Stimulated activated CD8-positive, alpha-beta memory T cell treated with anti-CD3 and anti-CD28 coated beads, Interleukin-7, amount 100 ng/mL, for 24 hours (primary cell): ENCODE measurements at places on chromosomes 16 and 17.

- DNase-seq = no peak
These were observed 168.8 kb downstream of the C16orf78 start for GRCh38 chr16:49542391-49542891.

- no peak for DNase-seq
These were observed 254.4 kb upstream of the PMFBP1 start for GRCh38 chr16:72426386-72426785.

GRCh38 chr16:86806838-86807351, 228.5 kb downstream of the FOXL1 start:
- no peak for DNase-seq

DNA sequence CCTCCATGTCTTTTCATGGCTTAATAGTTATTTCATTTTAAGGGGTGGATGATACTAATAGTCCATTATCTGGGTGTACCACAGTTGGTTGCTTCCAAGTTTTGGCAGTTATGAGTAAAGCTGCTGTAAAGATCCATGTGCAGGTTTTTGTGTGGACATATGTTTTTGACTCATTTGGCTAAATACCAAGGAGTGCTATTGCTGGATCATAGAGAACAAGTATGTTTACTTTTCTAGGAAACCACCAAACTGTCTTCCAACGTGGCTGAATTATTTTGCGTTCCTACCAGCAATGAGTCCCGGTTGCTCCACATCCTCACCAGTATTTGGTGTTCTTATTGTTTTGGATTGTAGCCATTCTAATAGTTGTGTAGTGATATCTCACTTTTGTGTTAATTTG, 181.9 kb downstream of the SPECC1 start:
- no peak for DNase-seq

DNA sequence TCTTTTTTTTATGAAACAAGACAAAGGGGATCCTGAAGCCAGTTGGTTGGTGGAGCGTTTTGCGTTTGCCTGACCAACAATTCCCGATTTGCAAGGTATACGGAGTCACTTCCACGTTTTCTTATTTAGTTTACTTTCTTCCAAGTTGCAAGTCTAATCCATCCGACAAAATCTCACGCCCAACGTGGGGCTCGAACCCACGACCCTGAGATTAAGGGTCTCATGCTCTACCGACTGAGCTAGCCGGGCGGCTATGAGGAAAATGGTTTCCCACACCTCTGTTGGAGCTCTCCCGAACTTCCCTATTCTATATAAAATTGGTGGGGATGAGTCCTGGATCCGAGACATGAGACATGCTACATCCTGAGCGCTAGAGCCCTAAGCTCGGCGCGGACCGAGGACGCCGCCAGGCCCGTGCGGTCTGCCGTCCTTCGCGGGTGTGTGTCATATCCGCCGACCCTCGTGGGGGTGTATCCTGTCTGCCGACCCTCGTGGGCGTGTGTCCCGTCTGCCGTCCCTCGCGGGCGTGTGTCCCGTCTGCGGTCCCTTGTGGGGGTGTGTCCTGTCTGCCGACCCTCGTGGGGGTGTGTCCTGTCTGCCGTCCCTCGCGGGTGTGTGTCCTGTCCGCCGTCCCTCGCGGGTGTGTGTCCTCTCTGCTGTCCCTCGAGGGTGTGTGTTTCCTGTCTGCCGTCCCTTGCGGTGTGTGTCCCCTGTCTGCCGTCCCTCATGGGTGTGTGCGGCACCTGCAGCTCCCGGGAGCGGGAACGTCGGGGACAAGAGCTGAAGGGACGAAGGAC, 22.6 kb downstream of the ZNF213 start:
- no peak for DNase-seq

DNA sequence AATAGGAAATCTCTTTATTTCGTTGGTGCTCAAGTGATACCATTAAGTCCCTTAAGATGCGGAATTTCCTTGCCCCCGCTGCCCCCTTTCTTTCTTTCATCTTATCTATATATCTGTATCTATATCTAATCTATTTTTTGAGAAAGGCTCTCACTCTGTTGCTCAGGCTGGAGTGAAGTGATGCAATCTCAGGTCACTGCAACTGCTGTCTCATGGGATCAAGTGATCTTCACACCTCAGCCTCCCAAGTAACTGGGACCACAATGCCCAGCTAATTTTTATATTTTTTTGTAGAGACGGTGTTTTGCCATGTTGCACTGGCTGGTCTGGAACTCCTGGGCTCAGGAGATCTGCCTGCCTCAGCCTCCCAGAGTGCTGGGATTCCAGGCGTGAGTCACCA, 693.5 kb downstream of the WWOX start:
- DNase-seq = no peak

DNA sequence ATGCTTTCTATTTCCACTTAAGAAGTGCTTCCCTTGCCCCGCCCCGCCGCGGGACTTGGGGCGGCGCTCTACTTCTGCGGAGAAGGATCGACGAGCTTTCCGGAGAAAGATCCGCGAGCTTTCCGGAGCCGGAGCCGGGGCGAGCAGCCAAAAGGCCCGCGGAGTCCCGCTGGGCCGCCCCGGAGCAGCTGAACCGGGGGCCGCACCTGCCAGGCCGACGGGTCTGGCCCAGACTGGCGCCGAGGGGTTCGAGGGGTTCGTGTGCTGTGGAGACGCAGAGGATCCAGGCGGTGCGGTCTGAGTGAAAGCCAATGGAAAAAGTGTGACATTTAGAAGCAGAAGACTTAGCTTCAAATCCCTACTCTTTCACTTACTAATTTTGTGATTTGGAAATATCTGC, 50.8 kb downstream of the TBC1D26 start:
- no peak for DNase-seq

DNA sequence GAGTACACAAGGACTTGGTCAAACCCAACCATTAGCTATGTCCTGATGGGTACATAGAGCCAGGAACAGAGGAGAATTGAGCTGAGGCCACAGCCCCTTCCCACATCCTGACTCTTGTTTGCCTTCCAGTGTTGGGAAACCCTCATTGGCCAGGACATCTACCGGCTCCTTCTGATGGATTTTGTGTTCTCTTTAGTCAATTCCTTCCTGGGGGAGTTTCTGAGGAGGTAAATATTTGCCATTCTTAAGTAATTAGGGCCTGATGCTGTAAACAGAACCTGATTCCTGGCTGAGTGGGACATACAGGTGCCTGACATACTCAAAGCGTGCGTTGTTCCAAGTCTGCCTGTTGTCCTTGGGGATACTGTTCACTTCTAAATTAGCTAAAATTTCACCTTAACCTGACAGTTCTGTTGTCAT, 42.6 kb downstream of the GDE1 start:
- DNase-seq = no peak

GRCh38 chr16:17160285-17160853, 310.4 kb downstream of the XYLT1 start:
- DNase-seq = no peak

- no peak for DNase-seq
These were observed 71.3 kb downstream of the AMFR start for GRCh38 chr16:56354016-56354415.

DNA sequence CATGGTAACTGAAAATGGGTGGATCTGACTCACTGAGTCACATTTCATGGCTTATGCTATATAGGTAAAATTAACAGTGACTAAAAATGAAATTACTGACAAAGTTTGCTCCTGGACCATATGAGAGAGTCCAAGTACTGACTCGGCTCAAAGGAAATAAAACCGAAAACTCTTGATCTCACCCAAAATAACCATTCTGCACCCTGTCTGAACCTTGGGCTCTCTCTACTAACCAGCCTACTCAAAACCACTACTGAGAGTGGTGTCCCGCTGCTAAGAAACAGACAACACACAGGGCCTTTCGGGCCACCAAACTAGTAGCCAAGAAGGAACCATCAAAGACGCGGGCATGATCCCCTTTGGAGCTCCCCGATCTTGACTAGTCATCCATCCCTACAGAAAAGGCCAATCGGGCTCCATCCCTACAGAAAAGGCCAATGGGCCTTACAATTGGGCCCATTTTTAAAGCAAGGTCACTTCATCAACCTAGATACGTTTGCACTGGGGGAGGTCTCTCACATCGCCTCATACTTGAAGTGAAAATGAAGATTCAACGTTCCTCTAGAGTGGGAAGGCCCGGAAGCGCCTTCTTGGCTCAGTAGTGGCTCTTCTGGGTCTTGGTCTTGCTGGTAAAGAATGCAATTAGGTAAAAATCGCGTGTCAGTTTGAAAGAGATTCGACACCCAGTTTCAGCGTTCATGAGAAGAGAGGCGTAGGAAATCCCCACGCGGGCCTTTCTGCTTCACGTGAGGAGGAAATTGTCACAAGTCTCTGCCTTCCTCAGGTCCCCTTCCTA, 720 bp upstream of the ZPBP2 start:
- peak; percentile 14 for DNase-seq

- no peak for DNase-seq
These were observed 71.2 kb upstream of the CHMP6 start for GRCh38 chr17:80920441-80920840.

GRCh38 chr17:42315402-42316156, 27.3 kb downstream of the STAT5A start:
- no peak for DNase-seq

DNA sequence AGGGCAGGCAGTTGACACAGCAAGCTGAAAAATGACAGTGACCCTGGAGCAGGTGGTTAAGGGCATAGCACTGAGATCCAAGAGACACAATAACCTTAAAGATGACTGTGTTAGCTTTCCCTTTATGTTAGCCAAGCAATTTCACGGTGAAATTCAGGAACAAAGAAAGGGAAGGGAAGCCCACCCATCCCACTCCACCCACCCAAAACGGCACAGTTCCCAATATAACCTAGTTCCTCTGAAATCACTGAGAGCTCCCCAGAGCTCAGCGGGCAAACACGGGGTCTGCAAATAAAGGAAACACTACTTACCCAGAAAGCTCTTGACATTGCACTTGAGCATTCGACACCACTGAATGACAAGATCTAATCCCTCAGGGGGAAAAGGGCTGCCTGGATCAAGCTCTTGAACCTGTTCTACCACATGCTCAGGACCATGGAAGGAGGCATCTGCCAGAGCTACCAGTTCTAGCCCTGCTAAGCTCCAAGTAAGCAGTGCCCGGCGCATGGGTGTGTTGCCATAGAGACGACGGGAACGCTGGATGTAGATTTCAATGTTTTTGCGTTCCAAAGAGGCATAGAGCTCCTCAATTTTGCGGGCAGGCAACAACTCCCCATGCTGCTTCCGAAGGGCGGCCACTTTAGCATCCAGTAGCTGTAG, 10.6 kb downstream of the BLTP2 start:
- no peak for DNase-seq

- DNase-seq = no peak
These were observed 4.0 kb downstream of the MYH3 start for GRCh38 chr17:10652984-10653659.

- no peak for DNase-seq
These were observed 130.9 kb downstream of the CDH11 start for GRCh38 chr16:64991001-64991400.

DNA sequence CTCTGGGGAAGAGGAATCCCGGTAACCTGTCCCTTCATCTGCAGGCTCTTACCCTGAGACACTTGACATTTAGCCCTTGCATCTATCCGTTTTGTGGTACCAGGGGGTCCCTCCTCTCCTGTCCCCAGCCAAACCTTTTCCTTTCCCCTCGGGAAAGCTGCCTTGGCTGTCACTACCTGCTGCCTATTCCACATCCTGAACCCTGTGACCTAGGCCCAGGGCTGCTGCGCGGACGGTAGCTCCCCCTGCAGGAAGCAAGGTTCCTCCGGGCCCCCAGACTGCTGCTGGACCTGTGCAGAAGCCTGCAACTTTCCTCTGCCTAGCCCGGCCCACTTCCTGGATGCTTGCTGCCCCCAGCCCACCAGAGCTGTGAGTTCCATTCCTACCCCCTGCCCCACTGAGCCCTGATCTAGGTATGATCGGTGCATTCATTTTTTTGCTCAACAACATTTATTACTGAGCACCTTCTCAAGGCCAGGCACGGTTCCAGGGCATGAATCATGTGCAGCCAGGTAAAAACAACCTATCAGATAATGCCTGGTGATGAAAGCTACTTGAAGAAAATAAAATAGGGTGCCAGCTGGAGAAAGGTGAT, 10.5 kb upstream of the ALDOA start:
- no peak for DNase-seq

DNA sequence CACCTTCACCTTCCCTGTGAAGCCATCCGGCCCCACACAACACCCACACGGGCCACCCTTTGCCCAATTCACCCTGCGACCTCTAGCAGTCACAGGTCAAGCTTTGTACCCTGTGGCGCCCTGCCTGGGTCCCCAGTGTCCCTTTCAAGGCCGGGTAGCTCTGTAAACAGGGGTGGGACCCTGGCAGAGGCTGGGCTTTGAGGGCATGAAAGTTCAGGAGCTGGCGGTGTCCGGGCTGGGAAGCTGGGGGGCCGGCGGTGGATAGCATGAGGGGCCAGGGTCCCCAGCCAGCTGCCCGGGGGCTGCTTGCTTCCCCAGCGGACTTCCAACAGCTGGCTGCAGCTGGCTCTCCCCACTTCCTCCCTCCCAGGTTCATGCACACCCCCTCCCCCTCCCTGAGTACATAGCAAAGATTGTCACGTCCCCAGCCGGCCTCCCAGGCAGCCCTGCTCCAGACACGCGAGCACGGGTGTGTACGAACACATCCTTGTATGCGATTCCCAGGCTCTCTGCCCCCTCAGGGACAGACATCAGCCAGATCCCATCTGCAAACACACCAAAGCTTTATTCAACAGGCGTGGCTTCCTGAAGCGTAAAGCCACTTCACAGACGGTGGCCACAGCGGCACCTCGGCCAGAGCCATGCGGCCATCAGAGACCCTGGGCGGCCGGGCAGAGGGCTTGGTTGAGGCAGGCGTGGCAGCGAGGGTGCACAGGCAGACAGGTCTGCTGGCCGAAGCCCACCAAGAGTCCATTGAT, 8.2 kb downstream of the NTHL1 start:
- no peak for DNase-seq

- DNase-seq = no peak
These were observed 111.0 kb downstream of the IRX5 start for GRCh38 chr16:55041540-55042234.

DNA sequence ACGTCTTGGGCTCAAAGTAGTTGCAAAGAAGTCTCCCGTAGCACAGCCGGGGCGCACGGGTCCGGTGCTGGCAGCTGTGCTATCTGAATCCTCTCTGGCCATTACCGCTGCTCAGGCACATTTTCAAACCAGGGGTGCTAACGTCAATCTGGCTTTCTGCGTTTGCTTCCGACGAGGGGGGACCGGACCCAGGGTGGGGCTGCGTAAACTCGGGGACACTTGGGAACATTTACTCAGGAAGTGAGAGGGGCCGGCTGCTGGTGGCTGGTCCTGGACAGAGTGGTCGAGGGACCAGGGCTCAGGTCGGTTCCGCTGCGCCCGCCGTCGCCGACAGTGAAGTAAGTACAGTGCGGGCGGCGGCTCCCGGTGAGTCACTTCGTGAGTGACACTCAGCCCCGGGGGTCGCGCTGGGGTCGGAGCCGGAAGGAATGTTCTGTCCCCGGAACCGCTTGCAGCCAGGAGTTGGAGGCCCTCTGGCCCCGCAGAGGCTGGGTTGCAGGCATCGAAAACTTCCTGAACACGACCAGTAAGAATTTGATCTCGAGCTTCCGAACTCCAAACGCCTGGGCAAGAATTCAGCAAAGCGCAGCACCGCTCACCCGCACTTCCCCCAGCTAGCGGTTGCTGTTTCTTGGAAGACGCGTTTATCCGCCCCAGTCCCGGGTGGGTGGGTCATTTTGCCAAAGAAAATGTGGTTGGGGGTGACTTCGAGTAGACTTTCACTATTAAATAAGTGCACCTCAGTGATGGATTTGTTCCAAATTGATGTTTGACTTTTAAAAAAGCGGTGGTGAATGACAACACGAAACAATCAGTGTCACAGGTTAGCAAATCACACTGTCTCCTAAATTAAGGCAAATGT, 1.4 kb upstream of the HS3ST3B1 start:
- DNase-seq = no peak
